ENCODE measurements at places on chromosomes 2 and 18. TPM values are rescaled to one million over a fixed set of nuclear protein-coding genes. Genes with fewer than 3 reads are reported as not detected.

CRYGD gene
- polyA plus RNA-seq: not detected

ARHGAP28 gene
- polyA plus RNA-seq: 66.7 TPM

DYNAP gene
- 0.12 TPM for polyA plus RNA-seq

AGAP1 gene
- polyA plus RNA-seq: 20.5 TPM

CHRND gene
- polyA plus RNA-seq: 0.47 TPM

TACR1 gene
- 1.4 TPM for polyA plus RNA-seq

ANTXR1 gene
- polyA plus RNA-seq: 81.0 TPM

INSIG2 gene
- polyA plus RNA-seq: 41.8 TPM

CSRNP3 gene
- polyA plus RNA-seq: 9.2 TPM

RTP5 gene
- polyA plus RNA-seq: 0.09 TPM

All from renal pelvis (tissue), 12 donors.